Renal cortical epithelial cell (primary cell): ENCODE measurements at places on chromosomes 2 and 18. TPM values are rescaled to one million over a fixed set of nuclear protein-coding genes. Genes with fewer than 3 reads are reported as not detected.

GRCh38 chr2:239970004-239970623 lies 55.0 kb downstream of the NDUFA10 start:
- peak; percentile 29 for DNase-seq

The STARD6 gene
- 0.15 and 0.69 TPM in 2 replicates for total RNA-seq

DNA sequence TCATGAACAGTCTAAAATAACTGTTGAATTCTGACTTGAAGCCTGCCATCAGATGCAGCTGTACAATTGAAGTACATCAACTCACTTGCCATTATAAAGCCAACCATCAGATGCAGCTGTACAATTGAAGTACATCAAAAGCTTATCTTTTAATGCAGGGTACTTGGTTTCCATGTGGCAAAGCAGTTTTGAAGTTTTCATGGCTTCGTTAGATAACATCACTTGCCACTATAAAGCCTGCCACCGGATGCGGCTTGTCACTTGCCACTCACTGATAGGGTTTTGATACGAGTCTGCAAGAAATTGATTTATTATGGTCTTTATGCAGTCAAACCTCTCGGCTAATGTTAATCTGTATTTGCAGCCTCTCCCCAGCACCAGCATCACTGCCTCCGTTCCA lies 1605.8 kb downstream of the SUCLG1 start:
- DNase-seq, result no peak

GRCh38 chr2:236628256-236628901 lies 58.8 kb downstream of the ACKR3 start:
- no peak for DNase-seq

The ARHGAP25 gene
- total RNA-seq, result 0.35 and 1.2 TPM in 2 replicates

The SERPINB3 gene
- total RNA-seq, result 0.40 and 1.9 TPM in 2 replicates

DNA sequence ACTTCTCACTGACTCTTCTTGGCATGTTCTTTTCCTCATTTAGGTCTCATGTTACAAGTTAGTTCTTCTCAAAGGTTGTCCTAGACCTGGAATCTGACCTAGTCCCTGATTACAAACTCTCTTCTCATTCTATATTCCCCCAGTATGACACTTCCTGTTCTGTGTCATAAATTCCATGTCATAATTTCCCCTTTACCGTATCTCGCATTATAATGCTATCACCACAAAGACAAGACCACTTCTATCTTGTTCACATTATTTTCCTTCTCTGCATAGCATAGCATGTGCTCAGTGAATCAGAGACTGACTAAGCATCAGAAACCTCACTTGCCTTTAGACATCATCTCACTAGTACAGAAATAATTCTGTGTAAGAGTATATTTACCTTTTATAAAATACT lies 63.6 kb upstream of the CAVIN2 start:
- DNase-seq, result peak; percentile 70

The DYNC2LI1 gene
- total RNA-seq, result 39.6 and 72.6 TPM in 2 replicates

GRCh38 chr2:23745726-23746105 lies 181.2 kb downstream of the ATAD2B start:
- DNase-seq, result peak; percentile 11

DNA sequence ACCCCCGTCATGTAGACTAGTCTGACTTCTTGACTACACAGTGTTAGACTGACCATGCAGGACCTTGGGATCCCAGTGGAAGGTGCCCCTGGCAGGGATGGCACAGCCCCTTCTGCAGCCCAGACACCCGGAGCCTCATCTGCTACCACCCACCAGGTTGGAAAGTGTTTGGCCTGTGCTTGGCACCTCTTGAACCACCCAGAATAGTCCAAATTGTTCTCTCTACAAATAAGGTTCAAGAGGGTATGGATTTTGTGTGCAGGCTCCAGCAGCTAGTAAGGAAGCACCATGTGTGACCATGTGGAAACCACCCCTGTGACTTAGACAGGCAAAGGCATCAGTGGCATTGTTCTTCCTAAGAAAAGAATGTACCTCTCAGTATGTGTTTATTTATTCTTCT lies 18.4 kb downstream of the L3MBTL4 start:
- DNase-seq, result peak; percentile 27

- peak; percentile 16 for DNase-seq
These were observed 977.3 kb upstream of the CDH2 start for GRCh38 chr18:29154196-29154757.

DNA sequence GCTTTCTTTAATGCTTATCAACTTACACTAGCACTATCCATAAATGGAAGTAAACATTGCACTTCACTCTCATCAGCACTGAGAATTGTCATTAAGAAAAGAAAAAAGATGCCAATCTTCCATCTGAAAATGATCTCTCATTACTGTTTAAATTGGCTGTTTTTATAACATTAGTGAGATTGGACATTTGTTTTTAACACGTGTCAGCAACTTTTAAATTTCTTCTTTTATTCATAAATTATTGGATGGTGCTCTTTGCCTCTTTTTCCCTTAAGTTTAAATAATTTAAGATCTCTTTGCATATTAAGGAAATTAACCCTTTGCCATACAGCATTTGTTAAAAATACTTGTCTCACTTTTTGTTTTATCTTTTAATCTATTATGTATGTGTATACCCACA lies 146.5 kb upstream of the CHST9 start:
- no peak for DNase-seq

DNA sequence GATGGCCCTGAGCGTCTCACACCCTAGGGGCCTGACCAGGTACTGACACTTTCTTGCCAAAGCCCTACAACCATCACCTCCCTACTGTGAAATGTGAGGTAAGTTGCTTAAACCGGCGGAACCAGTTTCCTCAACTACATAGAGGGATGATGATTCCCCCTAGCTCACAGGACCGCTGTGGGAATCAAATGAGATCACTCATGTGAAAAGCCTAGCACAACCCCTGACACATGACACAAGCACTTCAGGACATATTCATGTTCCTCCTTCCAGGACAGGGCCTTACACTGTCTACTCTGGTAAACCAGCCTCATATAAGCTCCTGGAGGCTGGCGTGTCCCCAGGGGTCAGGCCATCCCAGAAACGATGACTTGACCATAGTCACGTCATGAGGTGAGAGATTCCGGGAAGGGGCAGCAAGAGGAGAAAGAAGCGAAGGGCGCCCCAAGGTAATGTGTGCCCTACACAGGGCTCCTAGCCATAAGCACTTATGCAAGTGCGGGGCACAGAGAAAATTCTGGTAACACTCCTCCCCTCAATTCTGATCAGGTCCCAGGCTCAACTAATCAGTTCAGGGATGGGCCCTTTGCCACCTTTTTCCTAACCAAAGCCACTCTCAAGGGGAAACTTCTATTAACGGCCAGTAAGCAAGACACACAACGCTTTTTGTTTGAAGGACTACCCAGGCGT lies 49.5 kb downstream of the C2orf42 start:
- peak; percentile 90 for DNase-seq

The DYSF gene
- total RNA-seq, result 10.2 and 20.1 TPM in 2 replicates

The HRH4 gene
- 0.05 TPM in 1 of 2 replicates, not detected in the other for total RNA-seq

- DNase-seq, result no peak
These were observed 159.4 kb downstream of the CD8B2 start for GRCh38 chr2:106646605-106647004.

DNA sequence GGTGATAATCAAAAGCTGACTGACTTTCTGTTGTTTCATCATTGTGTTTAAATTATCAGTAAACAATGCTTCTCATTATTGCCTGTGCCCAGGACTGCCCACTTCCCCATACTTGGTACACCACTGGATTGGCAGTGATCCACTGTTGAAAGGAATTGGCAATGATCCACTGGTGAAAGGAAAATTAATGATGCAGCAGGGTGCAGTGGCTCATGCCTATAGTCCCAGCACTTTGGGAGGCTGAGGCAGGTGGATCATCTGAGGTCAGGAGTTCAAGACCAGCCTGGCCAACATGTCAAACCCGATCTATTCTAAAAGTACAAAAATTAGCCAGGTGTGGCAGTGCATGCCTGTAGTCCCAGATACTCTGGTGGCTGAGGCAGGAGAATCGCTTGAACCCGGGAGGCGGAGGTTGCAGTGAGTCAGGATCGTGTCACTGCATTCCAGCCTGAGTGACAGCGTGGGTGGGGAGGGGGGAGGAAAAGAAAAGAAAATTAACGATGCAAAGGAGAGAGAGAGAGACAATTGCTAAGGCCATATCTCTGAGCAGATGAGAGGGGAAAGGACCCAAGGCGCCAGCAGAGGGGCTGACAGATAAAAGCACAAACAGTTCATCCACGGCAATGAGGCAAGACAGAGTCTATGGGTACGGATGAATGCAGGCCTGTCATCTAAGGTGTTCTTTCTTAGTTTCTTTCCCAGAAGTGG lies 10.2 kb upstream of the GTF2A1L start:
- peak; percentile 84 for DNase-seq

DNA sequence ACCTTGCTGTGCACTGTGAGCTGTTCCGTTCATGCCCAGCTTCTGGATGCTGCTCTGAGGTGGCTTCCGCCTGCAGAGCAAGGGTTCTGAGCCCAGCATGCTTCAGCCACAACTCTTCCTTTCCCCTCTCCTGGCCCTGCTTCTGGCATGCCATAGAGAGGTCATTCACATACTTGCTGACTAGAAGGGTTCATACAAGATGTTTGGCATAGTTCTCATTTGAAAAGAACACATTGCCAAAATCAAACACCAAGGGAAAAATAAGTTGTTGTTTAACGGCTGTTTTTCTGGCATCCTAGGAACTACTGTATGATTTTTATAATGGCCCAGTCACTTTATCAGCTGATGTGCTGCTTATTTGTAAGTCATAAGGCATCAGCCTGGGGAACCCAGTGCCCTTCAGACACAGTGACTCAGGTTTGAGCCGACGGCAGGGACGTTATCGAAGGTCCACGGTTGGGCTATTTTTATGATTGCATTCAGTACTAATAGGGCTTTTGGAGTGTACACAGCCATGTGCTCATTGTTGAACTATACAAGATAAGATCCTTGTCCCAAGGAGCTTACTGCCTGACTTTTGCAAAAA lies 53.9 kb upstream of the CTAGE1 start:
- peak; percentile 69 for DNase-seq

DNA sequence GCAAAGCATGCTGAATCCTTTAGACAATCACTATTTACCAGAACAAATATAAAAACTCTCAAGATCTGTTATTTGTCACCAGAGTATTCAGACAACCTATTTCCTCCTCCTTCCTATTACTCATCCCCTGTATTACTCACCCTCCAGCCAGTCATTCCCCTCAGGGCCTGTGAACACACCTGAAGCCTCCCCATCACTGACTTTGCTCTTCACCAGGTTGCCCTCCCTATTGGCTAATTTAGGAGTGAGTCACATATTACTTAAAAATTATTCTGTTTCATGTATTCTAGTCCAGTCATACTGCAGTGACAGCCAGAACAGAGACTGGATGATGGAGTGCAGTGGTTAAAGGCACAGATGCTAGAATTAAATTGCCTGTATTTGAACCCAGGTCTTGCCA lies 3.7 kb upstream of the ATG16L1 start:
- DNase-seq, result peak; percentile 93

The FOXD4L1 gene
- total RNA-seq, result 0.20 TPM in 1 of 2 replicates, not detected in the other

- no peak for DNase-seq
These were observed 24.0 kb upstream of the ATG16L1 start for GRCh38 chr2:233227346-233227978.

DNA sequence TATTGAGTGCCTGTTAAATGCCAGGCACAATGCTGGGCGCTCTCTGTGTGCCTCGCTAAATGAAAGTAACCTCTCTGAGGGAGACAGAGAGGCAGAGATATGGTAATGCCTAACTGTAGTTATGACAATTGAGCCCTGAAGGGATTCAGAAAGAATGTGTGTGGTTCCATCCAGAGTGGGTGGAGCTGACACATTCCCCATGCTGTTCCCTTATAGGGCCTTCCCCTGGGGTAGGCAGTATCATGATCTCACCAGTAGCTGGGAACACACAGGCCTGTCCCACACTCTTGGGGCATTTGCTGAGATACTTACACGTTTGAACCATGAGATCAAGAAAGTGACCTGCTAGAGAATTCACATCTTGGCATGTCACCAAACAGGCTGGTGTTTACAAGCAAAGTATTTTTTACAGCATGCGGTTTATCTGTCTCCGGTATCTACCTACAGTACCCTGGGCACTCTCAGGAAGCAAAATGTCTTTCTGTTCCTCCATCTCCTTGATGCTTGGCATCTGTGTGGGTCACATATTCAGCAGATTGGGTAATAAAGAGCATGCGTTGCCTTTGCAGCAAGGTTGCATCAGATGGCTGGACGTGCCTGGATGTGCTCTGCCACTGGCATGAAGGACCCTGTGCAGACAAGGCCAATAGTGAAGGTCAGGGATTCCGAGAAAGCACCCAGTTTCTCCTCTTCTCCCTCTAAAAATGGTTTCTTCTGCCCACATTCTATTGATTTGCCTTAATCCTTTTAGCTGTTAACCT lies 9.4 kb downstream of the CTIF start:
- DNase-seq, result peak; percentile 93

GRCh38 chr18:22983175-22983574 lies 50.0 kb downstream of the RBBP8 start:
- peak; percentile 75 for DNase-seq

GRCh38 chr2:167954495-167954894 lies 292.9 kb downstream of the STK39 start:
- DNase-seq, result no peak

DNA sequence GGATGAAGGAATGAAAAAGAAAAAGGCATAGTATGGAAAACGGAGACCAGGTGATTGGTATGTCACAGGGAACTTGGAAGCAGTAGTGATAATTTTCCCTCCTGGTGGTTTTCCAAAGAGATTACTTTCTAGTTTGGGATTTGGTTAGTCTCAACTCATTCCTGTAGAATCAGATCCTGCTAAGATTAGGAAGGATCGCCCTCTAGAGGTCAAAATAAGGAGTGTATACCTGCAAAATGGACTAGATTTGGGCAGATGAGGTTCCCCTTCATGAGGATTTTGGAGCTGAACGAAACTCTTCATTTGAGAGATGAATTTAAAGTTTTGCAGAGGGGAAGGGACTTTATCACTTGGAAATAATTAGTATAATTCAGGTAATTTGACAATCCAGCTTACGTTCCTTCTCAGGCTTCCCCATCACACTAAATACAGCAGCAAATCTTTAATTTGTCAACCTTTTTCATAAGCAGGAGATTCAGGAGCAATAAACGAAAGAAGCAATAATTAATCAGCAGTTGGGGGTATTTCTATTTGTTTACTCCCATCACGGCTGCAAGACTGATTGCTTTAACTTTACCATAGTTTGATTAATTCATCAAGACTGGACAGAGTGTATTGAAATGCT lies 65.2 kb downstream of the CCDC195 start:
- peak; percentile 59 for DNase-seq

DNA sequence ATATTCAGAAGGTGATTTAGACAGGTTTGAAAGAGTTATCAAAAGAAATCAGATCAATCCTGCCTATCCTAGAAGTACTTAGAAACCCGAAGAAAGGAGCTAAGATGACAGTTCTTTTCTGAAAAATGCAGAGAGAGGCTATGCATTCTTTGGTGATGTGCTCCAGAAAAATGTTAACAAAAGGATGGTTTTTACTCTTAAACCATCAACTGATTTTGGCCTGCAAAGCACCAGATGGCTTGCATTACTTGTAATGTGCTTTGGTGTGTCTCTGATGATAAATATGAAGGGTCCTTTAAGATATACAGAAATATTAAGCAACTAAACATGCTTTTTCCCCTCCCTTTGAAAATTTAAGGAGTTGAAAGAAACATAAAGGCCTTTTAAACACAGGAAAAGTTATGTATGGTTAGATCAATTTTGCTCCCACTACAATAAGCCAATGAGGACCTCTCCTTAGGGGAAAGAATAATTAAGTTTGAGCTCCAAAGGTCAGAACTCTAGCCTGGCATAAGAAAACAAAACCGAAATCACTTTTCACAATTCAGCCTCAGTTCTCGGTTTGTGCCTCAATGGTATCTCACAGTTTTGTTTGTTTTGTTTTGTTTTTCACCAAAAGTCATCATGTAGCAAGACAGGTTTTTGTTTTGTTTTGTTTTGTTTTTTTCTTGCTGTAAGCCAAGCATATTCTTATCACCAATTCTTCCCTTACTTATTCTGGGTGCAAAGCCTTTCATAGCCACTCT lies 302.4 kb upstream of the NT5C1B start:
- DNase-seq, result no peak

The C2orf80 gene
- total RNA-seq, result not detected in 2 replicates

- DNase-seq, result no peak
These were observed 1.3 kb upstream of the ACKR3 start for GRCh38 chr2:236568068-236568921.
